ACHN (cell line): ENCODE measurements at places on chromosomes 11 and 22.

- DNase-seq = peak; percentile 51
These were observed 31.8 kb upstream of the APOBEC3A start for GRCh38 chr22:38925571-38926041.

GRCh38 chr22:17866127-17866526 lies 91.9 kb upstream of the BID start:
- DNase-seq = no peak

DNA sequence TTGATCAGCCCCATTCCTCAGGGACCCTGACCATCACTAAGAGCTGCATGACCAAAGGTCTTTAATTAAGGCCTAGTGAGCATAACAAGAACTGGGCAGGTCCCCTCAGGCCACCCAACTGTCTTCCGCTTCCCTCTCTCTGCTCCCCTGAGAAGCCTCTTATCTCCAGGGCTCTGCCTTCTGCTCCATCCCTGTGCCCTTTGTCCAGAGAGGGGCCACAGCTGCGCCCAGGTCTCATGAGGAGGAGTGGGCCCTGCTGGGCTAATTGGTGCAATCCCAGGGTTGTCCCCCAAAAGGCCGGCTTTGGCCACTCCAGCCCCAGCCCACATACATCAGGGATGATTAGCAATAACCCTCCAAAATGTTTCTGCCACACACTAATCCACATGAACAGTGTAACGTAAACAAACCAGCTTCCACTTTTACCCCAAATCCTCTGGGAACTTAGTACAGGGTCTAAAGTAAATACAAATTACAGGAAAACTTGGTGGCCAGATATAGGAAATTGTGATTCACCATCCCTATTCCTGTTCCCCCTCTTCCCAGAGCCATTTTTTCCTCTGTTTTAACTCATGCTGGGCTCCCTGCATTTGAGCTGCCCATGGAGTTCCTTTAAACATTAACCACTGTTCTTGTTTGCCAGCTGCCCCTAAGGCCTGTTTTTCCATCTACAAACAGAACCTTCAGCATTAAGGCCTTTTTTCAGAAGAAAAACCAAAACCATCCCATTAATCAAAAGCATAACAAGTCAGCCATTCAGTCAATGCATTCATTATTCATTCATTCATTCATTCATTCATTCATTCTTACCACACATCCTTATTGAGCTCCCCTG lies 34.6 kb upstream of the CAVIN3 start:
- peak; percentile 16 for DNase-seq

DNA sequence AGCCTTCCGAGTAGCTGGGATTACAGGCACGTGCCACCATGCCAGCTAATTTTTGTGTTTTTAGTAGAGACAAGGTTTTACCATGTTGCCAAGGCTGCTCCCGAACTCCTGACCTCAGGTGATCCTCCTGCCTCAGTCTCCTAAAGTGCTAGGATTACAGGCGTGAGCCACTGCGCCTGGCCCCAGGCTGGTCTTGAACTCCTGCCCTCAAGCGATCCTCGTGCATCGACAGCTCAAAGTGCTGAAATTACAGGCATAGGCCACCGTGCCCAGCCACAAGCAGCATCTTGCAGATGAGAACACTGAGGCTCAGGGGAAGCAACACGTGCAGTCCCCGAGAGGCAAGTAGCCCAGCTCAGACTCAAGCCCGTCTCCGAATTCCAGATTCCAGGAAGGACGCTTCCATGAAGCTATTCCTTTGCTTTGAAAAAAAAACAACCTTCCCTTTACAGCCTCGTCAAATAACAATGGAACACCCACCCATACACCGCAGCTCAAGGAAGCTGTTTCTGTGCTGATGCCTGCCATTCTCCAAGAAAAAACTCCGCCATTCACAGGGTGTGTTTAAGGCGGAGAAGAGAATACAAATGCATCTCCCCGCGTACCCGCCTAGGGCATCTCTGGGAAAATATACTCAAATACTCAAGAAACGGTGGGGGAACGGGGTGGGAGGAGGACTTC lies 34.5 kb upstream of the PDGFB start:
- DNase-seq = no peak

DNA sequence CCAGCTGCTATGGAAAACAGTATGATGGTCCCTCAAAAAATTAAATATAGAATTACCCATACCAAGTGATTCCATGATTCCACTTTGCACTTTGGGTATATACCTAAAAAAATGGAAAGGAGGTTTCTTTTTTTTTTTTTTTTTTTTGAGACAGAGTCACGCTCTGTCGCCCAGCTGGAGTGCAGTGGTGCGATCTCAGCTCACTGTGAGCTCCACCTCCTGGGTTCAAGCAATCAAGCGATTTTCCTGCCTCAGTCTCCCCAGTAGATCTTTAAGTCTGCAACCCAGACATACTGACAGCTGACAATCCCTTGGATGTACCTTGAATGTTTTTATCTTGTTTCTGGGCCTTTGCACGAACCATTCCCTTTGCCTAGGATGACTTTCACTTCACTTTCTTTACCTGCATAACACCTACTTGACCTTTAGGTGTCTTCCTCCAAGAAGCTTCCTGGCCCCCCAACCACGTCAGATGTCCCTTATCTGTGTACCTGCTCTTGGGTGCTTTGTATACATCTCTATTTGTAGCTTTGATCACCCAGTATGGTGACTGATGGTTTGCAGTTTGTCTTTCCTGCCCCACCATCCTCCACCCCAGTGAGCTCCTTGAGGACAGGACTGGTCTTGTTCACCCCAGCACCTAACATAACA lies 11.6 kb downstream of the UCP3 start:
- DNase-seq = no peak

GRCh38 chr11:74682731-74683278 lies 48.4 kb downstream of the CHRDL2 start:
- DNase-seq = no peak

- peak; percentile 51 for DNase-seq
These were observed 101.2 kb upstream of the HSD17B12 start for GRCh38 chr11:43579171-43579918.

GRCh38 chr11:65014726-65015227 lies 817 bp downstream of the ARL2 start:
- no peak for DNase-seq

DNA sequence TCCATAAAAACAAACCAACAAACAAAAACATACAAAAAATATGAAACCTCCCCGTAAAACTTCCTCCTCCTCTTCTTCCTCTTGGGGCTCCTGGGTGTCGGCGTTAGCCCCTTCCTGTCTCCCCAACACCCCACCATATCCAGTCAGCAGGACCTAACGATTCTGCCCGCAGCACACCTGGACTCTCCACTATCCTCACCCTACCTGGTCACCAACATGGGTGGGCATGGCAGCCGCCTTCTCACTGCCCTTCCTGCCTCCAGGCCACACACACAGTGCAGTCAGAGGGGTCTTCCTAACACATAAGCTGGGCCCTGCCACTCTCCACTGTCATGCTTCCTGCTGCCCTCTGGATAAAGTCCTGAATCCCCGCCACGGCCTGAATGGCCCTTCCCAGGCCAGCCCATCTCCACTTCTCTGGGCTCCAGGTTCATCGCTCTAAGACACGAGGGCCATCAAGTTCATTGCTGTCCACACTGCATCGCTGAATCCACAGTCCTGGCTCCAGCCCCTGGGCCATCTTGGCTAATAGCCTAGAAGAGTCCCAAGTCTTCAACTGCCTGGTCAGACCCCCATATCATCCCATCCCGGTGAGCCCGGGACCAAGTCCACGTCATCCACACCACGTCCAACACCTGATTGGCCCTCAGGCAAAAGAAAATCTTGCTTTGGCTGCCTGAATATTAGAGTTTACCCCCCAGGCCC lies 76.2 kb downstream of the IGLL1 start:
- DNase-seq = no peak

DNA sequence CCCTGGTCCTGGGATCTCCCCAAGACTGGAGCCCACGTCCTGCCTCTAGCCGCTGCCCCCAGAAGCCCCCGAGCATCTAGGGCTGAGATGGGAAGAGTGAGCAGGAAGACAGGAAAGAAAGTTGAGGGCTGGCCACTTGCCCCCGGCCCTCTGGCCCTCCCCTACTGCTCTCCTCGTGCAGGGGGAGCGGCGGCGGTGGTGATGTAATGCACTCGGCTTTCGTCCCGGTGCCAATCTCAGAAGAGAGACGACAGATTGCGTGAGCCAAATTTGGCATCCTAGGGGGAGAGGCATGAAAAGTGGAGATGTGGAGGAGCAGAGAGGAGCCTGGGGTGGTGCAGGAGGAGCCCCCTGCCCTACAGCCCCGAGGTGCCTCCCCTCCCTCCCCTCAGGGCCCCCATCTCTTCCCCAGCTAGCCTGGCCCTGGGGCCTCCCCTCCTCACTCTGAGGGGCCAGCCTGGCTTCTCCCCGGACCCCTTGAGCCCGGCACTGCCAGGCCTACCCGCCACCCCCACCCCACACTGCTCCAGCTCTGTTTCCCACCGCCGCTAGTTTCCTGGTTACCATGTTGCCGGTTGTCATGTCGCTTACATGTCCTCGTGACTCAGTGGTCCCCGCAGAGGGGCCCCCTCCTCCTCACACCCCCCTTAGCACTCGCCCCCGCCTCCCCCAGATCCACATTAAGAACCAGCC lies 2.5 kb downstream of the KCNJ4 start:
- no peak for DNase-seq

- DNase-seq = no peak
These were observed 254.5 kb upstream of the NARS2 start for GRCh38 chr11:78829146-78829545.

GRCh38 chr11:128726458-128727139 lies 32.7 kb downstream of the FLI1 start:
- DNase-seq = no peak

- no peak for DNase-seq
These were observed 124.3 kb upstream of the TTC12 start for GRCh38 chr11:113189909-113190667.

DNA sequence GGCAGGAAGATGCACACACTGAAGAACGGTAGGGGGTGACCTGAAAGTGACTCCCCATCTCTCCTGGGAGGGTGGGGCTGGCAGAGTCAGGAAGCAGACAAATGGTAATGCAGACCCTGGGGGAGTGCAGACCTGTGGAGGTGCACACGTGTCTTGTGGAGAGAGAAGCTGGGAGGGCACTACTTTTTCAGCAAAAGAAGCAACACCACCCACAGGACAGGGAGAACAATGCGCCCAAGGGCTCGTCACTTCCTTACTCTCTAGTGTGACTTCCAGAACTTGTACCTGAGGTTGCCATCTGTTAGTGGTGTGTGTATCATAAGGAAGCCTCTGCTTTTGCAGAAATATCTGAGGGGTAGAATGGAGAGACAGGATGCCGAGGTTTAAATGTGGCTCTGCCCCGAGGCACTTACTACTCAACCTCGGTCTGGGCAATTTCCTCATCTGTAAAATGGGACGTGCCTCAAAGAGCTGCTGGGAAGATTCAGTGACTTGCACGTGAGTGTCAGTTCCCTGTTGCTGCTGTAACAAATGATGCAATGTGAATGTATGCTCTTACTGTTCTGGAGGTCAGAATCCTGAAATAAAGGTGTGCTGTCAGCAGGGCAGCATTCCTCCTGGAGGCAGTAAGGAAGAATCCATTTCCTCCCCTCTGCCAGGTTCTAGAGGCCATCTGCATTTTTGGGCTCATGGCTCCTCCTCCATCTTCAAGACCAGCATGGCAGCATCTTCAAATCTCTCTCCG lies 323.4 kb downstream of the SHANK2 start:
- no peak for DNase-seq

DNA sequence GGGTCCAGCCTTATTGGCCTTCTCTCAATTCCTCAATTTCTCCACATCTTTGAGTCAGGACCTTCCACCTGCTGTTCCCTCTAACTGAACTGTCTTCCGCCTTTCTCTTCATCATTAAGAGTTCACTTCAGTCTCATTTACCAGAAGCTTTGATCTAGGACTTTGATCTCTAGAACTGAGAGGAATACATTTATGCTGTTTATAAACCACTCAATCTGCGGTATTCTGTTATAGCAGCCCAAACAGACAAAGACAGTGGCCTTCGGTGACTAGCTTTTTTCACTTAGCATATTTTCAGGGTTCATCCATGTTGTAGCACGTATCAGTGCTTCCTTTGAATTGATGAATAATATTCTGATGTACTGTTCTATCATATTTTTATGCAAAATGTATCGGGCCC lies 10.5 kb downstream of the CLPB start:
- no peak for DNase-seq

DNA sequence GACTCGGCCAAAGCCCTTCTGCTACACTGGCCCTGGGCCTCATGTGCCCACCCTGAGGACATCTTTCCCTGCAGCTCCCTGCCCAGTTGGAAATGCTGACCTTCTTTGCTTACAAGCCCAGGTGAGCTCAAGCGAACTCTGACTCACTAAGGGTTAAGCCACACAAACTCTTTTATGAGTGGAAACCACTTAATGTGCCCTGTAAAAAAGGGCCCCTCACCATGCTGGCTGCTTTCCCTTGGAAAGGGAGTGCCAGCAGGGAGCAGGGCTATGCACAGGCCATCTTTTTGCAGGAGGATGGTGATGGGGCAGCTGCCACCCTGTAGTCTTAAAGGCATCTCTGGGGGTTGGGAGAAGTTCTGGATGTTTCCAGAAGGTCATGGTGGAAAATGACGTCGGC lies 18.7 kb downstream of the EHF start:
- DNase-seq = no peak

- DNase-seq = no peak
These were observed 122.7 kb downstream of the RBFOX2 start for GRCh38 chr22:35905894-35906293.

DNA sequence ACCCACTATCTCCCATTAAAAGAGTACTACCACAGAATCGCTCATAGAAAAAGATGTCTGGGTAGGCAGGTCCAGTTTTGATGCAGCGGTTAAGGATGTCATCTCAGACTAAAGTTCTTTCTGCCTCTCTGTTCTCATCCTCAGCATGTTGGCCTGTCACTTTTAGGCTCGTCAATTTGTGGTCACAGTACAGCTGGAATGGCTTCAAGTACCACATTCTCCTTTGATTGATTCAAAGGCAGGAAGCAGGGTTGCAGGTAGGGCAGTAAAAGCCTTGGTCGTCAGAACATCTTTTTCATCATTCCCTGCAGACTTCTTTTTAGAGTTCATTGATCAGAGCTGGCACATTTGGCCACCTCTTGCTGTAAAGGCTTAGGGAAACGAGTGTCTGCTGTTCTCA lies 28.7 kb downstream of the SDHD start:
- DNase-seq = no peak

DNA sequence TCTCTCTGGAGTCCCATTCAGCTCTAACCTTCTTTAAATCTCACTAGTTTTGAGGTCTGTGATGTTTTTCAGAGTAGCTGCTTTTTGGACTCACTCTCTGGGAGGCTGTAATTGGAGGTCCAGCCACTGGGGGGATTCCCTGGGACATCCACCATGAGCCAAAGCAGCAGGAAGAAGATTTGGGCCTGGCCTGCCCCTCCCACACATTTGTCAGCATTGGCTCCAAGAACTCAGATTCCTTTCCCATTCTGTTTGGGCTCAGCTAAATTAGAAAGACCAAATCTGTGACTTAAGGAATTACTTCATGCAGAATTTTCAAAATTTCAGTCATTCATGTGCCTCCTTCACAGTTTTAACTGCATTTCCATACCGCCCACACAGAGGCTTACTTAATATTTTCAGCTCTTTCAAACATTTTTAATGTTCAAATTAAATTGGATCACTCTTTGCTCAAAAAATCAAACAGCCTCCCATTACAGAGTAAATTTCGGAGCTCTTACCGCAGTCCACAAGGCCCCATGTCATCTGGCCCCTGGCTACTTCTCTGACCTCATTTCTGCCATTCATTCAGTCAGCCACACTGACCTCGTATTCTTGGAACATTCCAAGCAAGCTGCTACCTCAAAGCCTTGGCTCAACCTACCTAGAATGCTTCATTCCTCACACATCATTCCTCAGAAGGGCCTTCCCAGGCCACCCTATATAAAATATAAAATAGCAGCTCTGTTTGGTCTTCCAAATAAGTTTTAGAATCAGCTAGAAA lies 54.5 kb upstream of the RRAS2 start:
- DNase-seq = peak; percentile 20
